ENCODE measurements at places on chromosomes 7 and 10.

DNA sequence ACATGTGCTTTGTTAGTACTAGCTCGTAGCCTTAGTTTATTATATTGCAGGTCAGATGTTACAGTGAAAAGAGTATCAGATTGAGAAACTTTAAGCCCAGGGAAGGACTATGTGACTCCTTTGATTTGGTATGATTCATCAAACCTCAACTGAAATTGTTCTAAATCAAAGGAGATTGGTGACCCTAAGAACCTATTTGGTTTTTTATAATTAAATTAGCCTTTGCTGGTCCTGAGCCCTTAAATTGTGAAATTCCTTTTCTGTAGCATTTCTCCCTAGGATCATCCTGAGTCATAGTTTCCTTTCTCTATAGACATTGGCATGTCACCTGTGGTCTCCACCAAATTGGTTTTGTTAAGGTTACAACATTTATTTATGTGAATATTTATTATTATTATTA, 89.7 kb downstream of the POLR1F start:
- DNase-seq: no peak

DNA sequence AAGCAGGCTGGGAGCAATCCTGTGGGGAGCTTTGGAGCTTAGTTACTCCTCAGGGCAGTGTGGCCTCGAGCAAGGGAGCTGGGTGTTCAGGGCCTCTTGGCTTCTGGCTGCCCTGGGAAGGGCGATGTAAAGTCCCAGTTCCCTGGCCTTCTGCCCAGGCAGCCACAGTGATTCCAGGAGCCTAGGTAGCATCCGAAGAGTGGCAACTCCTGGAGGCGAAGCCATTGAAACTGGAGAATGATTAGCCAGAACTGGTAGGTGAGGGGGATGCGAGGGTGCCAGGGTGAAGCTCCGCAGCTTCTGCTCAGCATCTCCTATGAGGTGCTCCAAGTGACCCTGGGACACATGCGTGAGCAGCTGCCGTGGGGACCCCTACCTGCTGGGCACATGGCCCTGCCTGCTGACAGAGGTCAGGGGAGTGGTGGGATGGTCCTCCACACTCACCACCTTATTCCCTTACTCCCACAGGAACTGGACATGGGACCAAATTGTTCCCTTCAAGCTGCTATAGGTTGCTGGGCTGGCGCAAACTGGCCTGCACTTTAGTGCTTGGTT, 7.8 kb upstream of the GDF2 start:
- DNase-seq: no peak

DNA sequence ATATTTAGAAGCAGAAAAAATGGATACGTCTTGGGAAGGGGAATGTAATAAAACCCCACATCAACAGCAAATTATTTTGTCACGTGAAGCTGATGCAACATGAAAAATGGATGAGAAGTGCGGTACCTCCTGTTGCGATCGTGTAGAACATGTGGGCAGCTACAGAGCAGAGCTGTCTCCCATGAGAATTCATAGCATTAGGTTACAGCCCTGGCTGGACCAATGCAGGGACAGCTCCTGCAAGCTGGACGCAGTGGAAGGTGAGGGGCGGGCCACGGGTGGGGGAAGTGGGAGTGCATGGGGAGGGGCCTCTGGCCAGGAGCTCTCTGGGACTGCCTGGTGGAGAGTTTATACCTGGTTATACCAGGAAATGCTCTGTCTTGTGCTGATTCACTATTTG, 120.3 kb downstream of the GATA3 start:
- DNase-seq: no peak

DNA sequence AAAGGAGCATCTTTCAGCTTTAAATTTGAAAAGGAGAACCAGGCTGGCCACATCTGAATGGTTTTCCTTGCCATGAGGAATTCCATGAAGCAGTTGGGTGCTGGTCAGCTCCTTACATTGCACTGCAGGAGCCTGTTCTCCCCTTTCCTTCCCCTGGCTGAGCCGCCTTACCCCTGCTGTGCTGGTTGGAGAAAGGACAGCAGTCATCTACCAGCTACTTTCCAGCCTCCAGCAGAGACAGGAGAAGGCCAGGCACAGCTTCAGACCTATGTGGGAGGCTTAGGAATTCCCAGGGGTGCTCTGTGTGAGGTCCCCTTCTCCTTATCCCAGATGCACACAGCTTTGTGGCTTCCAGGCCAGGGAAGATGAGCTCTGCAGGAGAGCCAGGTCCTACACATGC, 4.7 kb downstream of the C10orf71 start:
- no peak for DNase-seq

GRCh38 chr10:124032087-124032935, 61.1 kb downstream of the CHST15 start:
- no peak for DNase-seq

DNA sequence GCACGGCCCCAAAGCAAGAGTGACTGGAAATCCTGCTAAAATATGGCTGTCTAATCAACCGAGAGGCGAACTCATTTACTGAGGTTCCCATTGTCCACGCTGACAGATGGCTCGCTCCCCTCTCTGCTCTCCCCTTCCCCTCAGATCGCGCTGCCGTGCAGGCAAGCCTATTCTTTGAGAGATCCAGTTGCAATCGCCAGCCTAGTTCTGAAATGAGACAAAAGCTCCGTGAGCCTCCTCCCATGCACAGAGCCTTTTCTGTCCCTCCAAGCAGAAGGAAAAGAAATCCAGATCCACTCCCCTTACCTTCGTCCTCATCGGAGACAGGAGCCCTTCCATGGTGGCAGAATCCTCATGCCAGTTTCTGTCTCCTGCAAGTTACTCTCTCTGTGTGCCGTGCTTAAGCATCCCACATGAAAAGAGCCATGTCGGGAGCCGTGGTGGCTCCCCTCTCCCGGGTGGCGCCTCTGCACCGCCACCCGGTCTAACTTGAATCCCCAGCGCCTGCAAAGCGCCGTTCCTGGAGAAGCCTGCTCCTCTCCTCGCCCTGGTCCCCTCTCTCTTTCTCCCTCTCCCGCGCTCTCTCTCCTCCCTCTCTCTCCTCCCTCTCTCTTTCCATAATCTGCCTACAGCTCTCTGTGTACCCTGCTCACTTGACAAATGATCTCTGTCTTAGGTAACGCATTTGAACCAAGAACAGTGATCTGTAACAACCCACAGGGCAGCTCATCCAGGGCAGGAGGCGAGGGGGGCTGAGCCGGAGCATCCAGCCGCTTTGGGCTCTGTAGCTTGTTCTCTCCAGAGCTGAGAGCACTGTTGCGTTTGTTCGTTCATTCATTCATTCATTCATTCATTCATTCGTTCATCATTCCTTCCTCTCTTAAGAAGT, 156.8 kb downstream of the FRMD4A start:
- peak; percentile 52 for DNase-seq

GRCh38 chr10:11446133-11446532, 165.3 kb downstream of the USP6NL start:
- no peak for DNase-seq

- no peak for DNase-seq
These were observed 14.8 kb downstream of the AKR1D1 start for GRCh38 chr7:138091032-138091431.

GRCh38 chr10:119778776-119779445, 53.1 kb downstream of the INPP5F start:
- DNase-seq: no peak

GRCh38 chr7:107441581-107442422, 28.1 kb upstream of the GPR22 start:
- DNase-seq: no peak

DNA sequence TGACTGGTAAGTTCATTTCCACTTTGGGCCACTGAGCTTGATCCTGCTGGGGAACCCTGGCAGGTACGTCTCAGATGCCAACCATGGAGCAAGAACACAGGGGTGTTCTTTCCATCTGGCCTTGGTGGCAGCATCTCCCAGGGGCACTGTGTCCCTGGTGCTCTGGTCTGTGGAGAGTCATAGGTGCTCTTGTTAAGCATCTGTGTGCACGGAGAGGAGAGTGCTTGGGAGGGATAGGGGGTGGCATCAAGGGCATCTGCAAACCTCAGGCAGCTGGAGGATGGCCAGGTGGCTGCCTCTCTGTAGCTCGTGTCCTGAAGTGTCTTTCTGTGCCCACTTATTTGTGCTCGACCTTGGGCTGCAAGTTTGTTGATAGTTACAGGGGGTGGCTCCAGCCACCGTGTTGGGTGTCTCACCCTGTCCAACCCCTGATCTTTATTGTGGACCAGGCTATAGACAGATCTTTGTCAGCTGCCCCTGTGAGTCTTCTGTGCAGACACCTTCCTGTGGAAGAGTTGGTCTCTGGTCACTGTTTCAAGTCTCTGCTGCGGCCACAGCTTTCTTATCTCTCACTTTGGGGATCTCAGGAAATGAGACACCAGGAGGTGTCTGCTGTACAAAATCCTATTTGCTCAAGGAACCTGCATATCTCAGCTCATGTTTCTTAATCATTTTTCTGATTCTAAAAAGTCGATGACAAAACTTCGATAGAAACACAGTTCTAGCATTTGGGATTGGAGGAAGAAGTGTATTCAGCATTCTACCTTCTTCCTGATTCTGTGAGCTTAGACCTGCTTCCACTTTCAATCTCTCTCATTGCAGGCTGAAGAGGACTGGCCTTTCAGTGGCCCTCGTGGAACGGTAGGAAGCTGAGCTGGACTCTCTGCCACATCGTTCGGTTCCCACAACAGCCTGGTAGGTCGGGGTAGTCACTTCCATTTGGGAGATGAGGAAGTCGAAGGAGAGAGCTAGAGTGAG, 17.2 kb upstream of the GIMAP8 start:
- peak; percentile 32 for DNase-seq

DNA sequence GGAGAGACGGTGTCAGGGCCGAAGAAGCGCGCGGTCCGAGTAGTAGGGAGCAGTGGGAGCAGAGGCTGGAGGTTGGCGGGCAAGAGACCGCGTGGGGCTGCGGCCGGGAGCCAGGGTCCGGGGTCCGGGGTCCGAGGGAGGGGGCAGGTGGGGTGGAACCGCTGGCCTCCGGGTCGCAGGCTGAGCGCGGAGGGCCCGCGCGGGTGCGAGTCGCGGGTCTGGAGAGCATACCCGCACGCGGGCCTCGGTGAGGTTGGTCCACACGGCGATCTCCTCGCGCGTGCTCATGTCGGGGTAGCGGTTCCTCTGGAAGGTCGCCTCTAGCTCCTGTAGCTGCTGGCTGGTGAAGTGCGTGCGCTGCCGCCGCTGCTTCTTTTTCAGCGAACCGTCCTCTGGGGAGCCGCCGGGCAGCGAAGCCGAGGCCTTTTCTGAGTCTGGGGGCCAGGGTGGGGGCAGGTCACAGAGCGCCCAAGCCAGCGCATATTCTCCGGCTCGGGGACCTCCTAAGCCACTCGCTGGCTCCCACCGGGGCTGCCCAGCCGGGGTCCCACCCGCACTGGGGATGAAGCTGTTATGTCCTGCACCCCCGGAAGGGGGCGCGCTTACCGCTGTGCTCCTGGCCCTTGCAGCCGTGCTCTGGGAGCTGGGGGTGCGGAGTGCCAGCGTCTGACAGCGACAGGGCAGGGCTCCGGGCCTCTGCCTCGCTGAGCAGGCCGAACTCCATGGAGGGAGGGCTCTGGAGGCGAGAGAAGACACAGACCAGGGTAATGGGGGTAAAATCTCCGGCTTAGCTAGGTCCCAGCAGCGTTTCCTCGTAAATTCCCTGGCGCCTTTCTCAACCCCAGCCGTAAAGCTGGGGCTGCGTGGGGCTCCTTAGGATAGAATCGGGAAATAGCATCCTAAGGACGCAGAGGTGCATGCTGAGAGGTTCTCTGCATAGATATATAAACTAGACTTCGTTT, 5.5 kb downstream of the ELOVL3 start:
- DNase-seq: no peak

- no peak for DNase-seq
These were observed 28.7 kb downstream of the GBF1 start for GRCh38 chr10:102274062-102274461.

DNA sequence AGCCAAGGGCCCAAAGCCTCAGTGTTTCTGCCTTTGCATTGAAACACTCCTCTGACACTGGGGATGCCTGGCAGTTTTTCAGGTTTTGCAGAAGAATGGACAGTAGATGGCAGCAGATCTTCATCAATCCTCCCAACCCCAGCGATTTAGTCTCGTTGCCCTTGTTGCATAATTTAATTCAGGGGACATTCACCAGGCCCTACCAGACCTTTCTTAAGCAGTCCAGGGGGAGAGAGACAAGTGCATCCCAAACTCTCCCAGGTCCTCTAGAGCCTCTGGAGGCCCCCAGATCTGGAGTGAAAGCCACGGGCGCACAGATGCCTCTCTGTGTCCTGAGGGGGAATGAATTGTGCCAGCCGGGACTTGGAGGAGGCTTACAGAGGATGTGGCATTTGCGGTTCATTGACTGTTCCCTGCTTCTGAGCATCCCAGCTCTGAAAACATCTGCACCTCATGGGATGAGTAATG, 29.6 kb downstream of the MINDY4 start:
- peak; percentile 85 for DNase-seq

DNA sequence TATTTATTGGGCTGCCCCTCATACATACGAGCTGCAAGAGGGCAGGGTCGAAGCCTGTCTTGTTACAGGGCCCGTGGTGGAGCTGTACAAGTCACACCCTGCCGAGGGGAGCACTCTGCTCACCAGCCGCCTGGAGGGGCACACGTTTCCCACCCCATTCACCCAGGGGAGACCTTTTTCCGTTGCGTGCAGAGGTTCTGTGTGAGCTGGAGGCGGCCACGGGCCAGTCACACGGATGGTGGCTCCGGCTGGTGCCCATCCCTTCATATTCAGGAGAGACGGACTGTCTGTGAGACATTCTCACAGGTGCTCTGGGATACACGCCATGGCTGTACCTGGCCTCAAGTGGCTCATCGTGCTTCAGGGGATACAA, 47.9 kb upstream of the FAM20C start:
- DNase-seq: no peak

DNA sequence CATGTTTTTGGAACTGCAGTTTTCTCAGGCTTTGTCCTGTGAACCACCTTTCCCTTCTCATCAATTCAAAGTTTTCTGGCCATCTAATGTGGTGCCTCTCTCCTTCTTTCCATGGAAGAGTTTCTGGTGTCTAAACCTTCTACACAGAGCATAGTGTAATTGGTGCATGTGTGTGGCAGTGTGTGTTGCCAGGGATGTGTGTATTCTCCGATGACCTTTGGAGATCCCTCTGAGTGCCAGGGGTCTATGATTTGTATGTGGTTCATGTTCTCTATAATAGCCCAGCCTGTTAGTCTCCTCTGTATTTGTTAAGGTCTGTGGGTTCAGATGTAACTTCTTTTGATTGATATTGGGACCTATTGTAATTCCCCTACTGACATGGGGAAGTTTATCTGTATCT, 1.5 kb downstream of the TAS2R60 start:
- DNase-seq: no peak

- DNase-seq: no peak
These were observed 27.9 kb downstream of the CADPS2 start for GRCh38 chr7:122858320-122858719.

GRCh38 chr7:94697035-94697974, 41.4 kb upstream of the SGCE start:
- peak; percentile 90 for DNase-seq

Data from umbilical cord (tissue), 2 donors.